PC-9 (cell line): ENCODE measurements at places on chromosomes 4 and X. TPM values are rescaled to one million over a fixed set of nuclear protein-coding genes. Genes with fewer than 3 reads are reported as not detected.

DNA sequence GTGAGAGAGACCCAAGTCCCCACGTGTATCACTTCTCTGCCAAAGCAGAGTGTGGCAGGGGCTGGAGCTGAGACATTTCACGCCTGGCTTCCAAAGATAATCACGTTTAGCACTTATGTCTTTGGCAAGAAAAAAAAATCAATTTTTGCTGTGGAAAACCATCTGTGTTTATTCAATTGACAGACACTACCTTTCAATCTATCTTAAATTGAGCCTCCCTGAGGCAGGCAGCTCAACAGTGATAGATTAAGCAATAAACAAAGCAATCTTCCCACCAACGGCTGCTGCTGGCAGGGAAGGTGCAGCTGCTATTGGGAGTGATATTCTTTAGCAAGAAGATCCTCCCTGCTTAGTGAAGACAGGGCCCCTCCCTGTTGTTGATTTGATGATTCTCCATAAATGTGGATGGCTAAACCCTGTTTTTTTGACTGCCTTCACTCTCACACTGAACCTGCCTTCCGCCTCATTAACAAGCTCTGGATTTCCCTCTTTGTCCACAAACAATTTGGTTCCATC is 11.6 kb upstream of the MAGEB17 start:
- peaks cover 6% of the 10 kb centered on the region; the same call in 1 of the 2 replicates for H3K4me1 ChIP-seq
- no peak overlapping the region for H3K27ac ChIP-seq
- H3K36me3 ChIP-seq: no peaks in the 10 kb centered on the region

DNA sequence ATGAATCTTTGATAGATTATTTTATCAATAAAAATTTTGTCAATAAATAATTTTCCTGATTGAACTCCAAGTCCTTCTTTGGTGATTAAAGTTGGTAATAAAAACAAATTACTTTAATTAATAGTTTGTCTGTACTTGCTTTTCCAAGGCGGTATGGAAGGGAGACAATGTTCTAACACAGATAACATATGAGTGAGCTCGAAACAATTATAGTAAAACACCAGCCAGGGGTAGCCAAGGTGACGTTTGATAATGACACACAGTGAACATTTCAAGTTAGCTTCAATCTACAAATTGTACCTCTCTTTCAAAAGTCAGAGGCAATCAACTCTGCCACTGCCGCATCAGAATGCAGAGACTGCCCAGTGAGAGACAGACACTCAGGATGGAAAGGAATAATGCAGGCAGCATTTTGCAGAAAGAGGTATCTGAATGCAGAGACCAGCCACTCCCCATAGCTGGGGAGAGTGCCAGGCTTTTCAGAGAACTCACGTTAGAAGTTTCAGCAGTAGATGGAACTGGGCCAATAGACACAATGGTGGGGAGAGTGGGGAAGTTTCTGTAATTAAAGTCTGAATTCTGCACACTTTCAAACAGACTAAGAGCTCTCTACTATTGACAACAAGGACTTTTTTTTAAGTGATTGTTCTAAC is 18.1 kb upstream of the ATOH1 start:
- no peak overlapping the region for H3K4me3 ChIP-seq
- no peaks in the 10 kb centered on the region for H3K4me1 ChIP-seq
- no peaks in the 10 kb centered on the region for H3K36me3 ChIP-seq
- DNase-seq: no peak
- no peaks in the 10 kb centered on the region for H3K27me3 ChIP-seq
- no peak overlapping the region for H3K27ac ChIP-seq

Gene ETDB
- total RNA-seq: not detected in 2 replicates

Gene FAM241A
- total RNA-seq: 0.78 and 1.4 TPM in 2 replicates

DNA sequence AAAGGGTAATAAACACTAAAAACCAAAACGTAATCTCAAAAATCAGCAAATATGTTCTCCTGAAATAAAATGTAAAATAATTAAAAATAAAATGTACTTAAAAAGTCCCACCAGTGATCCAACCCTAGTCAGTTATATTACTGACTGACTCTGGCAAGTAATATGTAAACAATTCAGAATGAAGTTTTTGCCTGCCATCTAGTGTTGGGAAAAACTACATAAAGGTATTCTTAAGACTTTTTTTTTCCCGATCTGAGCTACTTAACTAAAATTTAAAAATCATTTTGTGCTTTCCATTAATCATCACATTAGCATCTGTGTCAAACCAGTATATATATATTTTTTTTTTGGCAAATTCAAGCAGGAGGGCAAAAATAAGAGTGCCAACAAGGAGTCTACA is 24.0 kb downstream of the RCHY1 start:
- no peak overlapping the region for H3K4me3 ChIP-seq
- H3K27ac ChIP-seq: no peak overlapping the region
- no peaks in the 10 kb centered on the region; the same call in 1 of the 2 replicates for H3K36me3 ChIP-seq
